ENCODE measurements at places on chromosomes 11 and 22.

DNA sequence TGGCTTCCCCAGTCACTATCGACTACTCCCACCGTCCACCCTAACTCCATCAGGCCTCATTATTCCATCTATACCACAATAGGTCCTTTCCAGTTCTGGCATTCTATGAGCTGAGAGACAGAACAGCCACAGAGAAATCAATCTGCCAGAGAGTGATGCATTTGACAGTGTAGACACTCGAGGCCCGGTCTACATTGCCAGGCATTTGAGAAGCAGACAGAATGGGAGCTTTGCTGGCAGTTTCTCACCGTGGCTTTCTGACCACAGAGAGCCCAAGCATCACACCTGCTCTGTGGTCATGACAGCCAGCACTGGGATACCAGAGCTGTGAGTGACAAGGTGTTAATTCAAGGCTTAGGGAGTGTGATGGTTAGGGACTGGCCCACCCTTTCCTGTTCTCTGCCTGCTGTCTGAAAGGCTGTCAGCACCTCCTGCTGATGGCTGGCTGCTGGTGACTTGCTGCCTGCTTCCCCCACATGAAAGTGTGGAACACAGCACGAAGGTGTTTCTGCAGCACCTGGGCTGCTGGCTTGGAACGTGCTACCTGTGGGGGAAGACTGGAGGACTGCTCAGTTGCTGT, 137.8 kb downstream of the KIRREL3 start:
- DNase-seq: no peak

DNA sequence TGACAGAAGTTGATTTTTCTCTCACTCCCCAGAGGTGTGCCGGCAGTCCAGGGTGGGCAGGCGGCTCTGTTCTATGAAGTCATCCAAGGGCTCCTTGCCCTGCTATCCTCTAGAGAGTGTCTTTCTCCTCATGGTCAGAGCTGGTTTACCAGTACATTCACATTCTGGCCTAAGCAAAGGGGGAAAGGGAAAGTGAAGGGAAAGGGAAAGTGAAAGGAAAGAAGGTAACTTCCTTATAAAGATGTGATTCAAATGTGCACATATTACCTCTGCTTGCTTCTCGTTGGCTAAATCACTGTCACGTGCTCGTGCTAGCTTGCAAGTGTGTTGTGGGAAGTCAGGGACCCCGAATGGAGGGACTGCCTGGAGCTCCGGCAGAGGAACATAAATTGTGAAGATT, 2.9 kb upstream of the HTATIP2 start:
- DNase-seq: no peak

- no peak for DNase-seq
Observed at GRCh38 chr22:26534874-26535602, 22.8 kb upstream of the TFIP11 start.

DNA sequence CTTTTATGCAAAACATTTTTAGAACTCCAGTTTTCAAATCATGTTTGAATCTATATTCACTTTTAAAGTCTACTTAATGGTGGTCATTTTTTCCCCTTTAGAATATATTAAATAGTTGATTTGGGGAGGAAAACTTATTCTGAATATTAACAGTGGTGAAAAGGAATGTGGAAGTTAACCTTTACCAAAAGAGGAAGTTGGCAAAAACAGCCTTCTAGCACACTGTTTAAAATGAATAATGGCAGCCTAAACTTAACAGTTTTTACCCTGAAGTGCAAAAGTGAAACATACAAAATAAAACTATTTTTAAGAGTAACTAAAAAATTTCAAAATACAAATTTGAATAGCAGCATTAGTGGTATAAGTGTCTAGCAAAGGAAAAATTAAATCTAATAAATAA, 86.4 kb downstream of the GRK3 start:
- no peak for DNase-seq

DNA sequence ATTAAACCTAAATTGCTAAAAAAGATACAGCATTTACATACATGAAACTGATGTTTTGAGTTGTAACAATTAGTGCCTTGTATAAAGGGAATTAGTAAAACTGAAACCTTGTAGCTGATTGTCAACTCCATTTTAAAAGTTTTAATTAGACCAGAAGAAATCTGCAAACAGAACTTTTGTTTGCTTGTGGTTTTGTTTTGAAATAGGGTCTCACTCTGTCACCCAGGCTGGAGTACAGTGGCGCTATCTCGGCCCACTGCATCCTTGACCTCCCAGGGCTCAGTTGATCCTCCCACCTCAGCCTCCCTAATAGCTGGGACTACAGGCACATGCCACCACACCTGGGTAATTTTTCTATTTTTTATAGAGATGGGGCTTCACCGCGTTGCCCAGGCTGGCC, 86.5 kb upstream of the SLC6A5 start:
- DNase-seq: no peak

DNA sequence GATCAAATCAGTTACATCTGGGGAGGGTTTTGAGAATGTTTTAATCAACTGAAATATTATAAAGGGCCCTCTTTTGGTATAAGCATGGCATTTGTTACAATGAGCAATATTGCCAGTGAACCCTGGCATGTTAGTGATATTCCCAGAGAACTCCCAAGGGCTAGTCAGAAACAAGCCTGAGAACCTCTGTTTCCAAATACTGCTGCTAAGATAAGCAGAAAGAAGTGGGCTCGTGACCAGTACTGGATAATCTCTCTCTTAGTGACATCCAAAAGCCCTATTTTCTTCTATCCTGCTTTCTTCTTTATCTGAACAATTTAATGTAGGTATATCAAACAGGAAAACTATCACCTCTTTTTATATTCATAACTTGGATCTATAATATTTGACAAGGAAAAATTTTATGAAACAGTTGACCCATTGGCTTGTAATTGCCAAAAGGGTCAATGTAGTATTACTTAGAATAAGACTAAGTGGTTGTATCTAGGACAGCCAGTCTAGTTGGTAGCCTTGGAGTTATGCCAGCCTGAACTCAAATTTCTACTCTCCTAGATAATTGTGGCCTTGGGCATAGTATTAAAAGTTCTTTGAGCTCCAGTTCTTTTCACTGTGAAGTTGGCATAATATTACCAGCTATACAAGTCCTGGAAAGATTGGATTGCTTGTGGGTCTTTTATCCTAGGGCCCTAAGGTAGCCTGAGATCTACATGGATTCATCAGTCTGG, 15.7 kb downstream of the CAT start:
- no peak for DNase-seq

GRCh38 chr11:103494491-103494890, 385.3 kb downstream of the DYNC2H1 start:
- no peak for DNase-seq

GRCh38 chr11:37946155-37946766, 1348.2 kb upstream of the RAG2 start:
- no peak for DNase-seq

- DNase-seq: no peak
Observed at GRCh38 chr11:101127197-101127698, 2.4 kb downstream of the PGR start.
